Activated T-helper 1 cell treated with anti-CD3 and anti-CD28 coated beads, Interleukin-2, amount 50 U/mL, for 16 hours (primary cell): ENCODE measurements at places on chromosomes 2 and 18.

DNA sequence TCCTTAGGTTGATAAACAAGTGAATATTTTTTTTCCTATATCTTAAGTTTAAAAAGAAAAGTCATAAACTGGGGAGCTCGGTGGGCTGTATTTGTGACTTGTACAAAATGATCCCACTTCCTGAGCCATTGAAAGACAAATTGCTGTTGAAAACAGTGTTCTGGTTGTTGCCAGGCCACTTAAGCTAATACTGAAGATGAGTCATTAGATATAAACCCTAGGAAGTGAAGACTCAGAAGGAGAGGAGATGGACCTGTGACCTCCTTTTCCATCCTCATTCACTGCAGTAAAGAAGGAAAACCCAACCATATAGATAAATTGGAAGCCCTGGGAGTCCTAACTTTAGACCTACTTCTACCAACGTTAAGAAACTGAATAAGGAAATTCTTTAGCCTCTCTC, 46.2 kb upstream of the SERPINE2 start:
- DNase-seq, result no peak

DNA sequence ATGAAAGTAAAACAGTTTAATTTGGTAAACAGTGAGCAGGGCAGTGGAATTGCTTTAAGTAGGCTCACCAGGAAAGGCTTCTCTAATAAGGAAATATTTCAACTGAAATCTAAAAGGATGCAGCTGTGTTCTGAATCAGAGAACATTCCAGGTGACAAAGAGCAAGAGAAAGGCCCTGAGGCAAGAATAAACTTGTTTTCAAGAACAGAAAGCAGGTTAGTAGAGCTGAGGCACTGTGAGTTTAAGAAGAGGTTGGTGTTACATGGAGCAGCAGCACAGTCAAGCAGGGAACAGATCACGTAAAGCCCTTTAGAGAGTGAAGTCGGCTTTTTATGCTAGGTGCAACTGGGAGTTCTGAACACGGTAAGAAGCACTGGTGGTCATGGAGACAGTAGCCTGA, 57.0 kb upstream of the SCN1A start:
- no peak for DNase-seq

DNA sequence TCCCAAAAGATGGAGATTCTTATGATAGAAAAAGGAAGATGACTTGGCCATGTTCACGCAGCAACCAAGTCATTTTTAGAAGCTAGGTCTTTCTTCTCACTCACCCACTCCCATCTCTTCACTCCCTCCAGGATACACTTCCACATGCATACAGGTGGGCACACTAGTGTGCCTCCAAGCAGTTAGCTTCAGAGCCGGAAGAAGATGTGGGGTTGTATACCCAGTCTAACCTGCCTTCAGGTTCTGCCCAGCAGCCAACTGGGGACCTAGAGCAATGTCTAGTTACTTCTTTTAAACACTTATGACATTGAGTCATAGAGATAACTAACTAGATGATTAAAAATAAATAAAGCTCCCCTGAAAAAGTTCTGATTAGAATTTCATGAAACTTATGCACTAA, 21.8 kb upstream of the TANK start:
- DNase-seq, result no peak

- DNase-seq, result no peak
Observed at GRCh38 chr2:65658881-65659280, 226.5 kb upstream of the SPRED2 start.

GRCh38 chr2:160167089-160167740, 32.9 kb downstream of the ITGB6 start:
- DNase-seq, result no peak

- no peak for DNase-seq
Observed at GRCh38 chr2:200845669-200846325, 18.7 kb downstream of the CLK1 start.

DNA sequence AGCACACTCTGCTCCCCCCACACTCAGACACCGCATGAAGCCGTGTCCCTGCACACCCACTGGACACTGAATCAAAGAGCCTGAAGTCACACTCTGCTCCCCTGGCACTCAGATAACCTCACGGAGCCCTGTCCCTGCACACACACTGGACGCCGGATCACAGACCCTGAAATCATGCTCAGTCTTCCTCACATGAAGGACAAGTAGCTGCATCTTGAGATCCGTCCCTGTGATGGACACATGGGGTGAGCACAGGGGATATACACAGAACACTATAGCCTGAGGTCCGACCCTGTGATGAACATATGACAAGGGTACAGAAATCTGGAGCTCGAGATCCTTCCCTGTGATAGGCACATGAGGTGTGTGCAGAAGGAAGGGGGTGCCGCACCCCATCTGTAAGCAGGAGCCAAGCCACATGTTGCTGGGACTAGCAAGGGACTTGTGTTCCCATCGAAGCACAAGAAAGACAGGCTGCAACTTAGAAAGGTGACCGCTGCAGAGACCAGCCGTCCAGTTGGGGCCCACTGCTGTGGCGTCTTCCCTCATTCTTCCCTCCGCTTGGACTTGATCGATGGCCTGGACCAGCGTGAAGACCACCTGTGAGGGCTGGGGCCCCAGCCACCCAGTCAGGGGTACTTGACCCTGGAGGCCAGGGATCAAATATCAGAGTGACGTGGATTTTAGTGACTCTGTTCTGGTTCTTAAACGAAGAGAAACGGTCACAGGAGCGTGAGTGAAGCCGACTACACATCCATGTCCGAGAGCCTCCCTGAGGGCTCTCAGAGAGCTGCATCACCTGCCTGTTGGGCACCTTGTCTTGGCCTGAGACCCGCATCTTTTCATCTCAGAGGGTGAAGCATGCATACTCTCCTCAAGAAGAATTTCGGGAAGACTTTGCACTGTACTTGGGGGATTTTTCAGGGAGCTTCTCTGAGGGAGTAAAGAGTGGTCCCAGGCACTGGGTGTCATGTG, 391.7 kb upstream of the SALL3 start:
- DNase-seq, result no peak

GRCh38 chr18:63907664-63908063, at the start of gene SERPINB10:
Gene SERPINB10 (plus strand): TSS chr18:63907958. CDS start chr18:63915511, 7,553 bp downstream.
- no peak for DNase-seq

- no peak for DNase-seq
Observed at GRCh38 chr2:173545364-173545763, 190.7 kb downstream of the CDCA7 start.

DNA sequence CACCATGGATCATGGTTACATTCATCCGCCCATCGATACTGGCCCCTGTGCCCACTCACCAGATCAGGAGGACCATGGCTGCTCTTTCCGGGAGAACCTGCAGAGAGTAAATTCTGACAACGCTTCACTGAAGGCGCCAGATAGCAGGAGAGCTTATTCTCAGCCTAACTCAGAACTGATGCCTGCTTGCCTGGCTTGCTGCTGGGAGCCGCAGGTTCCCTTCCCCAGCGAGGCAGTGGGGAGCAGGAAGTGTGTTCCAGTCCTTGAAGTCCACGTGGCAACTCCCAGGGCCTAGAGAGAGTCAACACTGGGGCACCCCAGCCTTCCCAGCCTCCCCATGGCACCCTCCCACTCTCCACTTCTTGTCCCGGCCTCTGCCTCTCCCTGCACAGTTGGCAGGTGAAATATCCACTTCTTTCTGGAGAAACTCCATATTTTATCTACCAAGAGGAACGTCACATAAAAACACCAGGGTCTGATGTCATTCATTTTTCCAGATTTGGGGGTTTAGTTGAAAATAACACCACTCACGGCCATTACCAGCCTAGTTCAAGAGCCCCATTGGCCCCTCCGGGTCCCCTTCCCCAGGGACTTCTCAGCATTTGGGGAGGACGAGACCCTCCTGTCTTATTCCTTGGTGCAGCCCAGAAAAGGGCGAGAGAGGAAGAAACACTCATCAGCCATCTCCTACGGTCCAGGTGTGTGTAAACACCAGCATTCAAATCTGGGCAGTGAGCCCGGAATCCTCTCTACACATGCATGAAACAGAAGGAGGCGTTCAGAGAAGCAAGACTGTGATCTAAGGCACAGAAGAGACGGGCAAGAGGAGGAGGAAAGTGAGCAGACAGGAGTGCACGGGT, 3.5 kb upstream of the TUBB6 start:
- no peak for DNase-seq

DNA sequence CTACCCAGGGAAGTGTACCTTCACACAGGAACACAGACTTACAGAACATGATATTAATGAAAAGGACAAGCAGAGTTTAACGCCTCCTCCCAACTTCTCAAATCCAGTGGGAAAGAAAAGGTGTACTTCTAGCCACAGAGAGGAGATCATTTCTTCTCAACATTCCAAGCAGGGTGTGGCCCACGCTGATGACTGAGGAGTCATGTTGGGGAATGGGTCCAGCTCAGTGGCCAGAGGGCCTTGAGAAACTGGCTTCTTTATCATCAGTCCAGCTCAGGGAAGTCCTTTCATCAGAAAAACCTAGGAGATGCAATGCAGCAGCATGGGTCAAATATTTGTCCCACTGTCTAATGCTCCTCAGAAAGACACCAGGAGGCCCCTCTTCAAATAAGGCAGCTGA, 63.0 kb downstream of the RBM43 start:
- no peak for DNase-seq

- DNase-seq, result no peak
Observed at GRCh38 chr2:217054791-217055190, 194.9 kb upstream of the TNP1 start.

DNA sequence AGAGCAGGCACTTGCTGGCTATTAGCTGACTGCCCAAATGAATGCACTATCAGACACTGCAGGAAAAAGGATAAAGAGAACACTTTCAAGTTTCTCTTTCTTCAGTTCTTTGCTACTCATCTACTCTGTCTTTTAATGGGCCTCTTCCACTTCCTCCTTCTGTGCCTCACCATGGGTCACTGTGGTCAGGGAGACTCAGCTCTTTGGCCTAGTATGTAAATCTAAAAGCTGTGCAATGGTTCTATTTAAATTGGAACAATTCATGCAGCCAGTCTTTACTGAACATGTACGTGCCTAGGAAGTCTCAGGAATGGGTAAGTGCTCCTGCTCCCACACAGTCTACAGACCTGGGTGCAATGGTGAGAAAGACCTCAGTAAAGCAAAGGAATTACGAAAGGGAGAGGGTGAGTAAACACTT, 79.1 kb upstream of the DNMT3A start:
- no peak for DNase-seq

- DNase-seq, result no peak
Observed at GRCh38 chr2:3131636-3132326, 245.8 kb downstream of the EIPR1 start.

GRCh38 chr2:56082665-56083064, 101.1 kb upstream of the CCDC85A start:
- no peak for DNase-seq

GRCh38 chr18:6311456-6312215, 103.1 kb downstream of the L3MBTL4 start:
- DNase-seq, result no peak

DNA sequence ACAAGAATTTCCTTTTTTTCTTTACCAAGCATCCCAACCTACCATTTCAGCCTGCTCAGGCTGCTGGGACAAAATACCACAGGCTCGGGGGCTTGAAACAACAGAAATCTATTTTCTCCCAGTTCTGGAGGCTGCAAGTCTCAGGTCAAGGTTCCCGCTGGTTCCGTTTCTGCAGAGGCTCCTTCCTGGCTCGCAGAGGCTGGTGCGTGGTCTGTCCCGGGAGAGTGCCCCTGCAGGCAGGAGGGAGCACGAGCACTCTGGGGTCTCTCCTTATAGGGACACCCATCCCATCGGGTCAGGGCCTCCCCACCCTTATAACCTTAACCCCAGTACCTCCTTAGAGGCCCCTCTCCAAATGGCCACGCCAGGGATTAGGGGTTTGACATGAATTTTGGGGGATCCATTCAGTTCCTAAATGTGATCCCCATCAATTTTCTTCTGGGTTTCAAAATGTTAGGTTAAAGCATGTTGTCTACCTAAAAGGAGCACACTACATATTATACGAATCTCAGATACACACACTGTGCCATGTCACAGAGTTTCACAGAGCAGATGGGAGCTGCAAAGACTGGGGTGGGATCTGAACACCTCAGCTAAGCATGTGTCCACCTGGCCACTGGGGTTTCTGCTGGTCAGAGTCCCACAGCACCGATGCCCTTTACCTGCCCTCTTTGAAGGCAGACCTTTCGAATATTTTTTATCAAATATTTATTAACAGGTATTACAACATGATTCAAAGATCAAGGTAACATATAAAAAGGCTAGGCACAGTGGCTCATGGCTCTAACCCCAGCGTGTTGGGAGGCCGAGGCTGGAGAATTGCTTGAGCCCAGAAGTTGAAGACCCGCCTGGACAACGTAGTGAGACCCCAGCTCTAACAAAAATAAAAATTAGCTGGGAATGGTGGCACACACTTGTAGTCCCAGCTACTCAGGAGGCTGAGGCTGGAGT, 17.6 kb upstream of the ADI1 start:
- no peak for DNase-seq

- no peak for DNase-seq
Observed at GRCh38 chr18:22032392-22032961, 136.9 kb upstream of the GATA6 start.

DNA sequence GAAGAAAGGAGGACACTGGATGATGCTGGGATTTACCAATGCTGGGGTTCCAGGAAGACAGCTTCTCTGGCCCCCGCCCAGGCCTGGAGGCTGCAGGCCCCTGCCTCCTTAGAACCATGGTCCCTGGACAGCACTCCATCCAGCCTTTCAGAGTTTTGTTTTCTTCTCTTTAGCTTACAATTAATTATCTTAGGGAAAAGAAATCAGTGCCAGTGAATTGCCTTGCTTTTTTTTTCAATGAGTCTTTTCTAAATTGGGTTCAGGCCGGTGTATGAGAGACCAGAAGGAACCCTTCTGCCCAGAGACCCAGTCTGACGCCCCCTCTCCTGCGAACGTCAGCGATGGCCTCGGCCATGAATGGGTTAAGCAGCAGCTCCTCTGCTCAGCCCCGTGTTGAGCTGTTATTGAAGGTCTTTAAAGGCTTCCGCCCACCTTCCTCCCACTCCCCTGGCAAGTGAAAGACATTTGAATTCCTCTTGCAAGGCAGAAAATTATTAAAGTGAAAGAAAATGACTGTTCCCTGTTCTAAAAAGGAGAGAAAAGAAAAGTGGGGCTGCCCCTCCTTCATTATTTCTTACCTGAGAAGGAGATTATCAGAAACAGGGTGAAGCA, 65.7 kb upstream of the CHMP1B start:
- no peak for DNase-seq

- DNase-seq, result no peak
Observed at GRCh38 chr2:72999729-73000725, 71.5 kb downstream of the SFXN5 start.

GRCh38 chr18:36578871-36579710, 249.7 kb downstream of the TPGS2 start:
- no peak for DNase-seq

GRCh38 chr2:240429872-240430491, 5.5 kb upstream of the GPC1 start:
- DNase-seq, result no peak

- no peak for DNase-seq
Observed at GRCh38 chr2:50395605-50396297, 636.2 kb downstream of the NRXN1 start.

GRCh38 chr2:67130531-67131256, 266.4 kb upstream of the ETAA1 start:
- no peak for DNase-seq

GRCh38 chr2:227035711-227036367, 128.2 kb downstream of the COL4A4 start:
- no peak for DNase-seq

GRCh38 chr2:214904634-214905033, 95.2 kb upstream of the BARD1 start:
- no peak for DNase-seq
